Daoy (cell line): ENCODE measurements at places on chromosomes 3 and 15. TPM values are rescaled to one million over a fixed set of nuclear protein-coding genes. Genes with fewer than 3 reads are reported as not detected.

DLL4 gene
- total RNA-seq: not detected in 2 replicates

UACA gene
- total RNA-seq: 16.0 and 19.6 TPM in 2 replicates

GRCh38 chr3:62601238-62602070 is 228.1 kb upstream of the FEZF2 start:
- DNase-seq: peak; percentile 65

NTRK3 gene
- total RNA-seq: 0.39 and 0.80 TPM in 2 replicates

GRCh38 chr15:20340331-20340811 is 201.2 kb downstream of the GOLGA6L6 start:
- peak; percentile 46 for DNase-seq

DNA sequence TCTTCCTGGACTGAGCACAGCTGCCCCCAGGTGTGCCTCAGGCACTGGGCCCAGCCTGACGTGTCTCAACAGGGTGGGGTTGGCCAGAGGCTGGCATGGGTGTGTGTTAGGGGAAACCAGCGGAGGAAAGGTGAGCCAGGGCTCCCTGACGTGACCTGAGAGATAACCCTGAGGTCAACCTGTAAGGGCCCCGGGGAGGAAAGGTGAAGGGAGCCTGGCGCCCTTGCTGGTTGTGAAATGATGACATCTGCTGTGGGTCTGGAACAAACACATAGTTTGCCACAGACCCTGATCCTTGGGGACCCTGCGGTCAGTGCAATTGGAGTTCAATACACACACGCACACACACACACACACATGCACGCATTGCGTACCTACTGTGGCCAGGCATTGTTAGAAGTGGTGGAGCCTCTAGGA is 100.2 kb upstream of the TLE3 start:
- no peak for DNase-seq

DNA sequence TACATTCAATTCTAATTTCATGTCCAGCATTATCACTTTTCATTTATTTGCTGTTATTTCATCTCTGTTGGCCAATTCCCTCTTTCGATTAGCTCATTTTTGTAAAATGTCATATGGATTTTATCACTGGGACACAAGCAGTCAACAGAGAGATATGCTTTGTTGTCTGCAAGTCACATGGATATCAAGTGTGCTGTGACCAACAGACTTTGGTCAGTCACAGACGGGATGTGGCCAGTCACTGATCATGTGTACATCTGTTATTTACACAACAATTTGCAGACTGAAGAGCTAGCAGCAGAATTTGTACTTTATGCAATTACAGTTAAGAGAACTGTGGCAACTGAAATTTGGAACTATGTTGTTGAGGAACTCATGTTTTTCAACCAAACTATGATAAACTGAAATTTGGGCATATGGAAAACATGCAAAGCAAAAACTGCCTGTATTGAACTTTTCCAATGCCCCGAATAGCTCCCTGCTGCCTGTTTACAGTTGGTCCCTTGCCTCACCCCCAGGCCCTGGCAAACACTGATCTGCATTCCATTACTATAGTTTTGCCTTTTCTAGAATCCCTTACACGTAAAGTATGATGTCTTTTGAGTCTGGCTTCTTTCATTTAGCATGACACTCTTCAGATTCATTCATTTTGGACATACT is 104.4 kb downstream of the RPL22L1 start:
- no peak for DNase-seq

- DNase-seq: peak; percentile 32
These were observed 259.8 kb downstream of the MAGI1 start for GRCh38 chr3:65778968-65779367.

DNA sequence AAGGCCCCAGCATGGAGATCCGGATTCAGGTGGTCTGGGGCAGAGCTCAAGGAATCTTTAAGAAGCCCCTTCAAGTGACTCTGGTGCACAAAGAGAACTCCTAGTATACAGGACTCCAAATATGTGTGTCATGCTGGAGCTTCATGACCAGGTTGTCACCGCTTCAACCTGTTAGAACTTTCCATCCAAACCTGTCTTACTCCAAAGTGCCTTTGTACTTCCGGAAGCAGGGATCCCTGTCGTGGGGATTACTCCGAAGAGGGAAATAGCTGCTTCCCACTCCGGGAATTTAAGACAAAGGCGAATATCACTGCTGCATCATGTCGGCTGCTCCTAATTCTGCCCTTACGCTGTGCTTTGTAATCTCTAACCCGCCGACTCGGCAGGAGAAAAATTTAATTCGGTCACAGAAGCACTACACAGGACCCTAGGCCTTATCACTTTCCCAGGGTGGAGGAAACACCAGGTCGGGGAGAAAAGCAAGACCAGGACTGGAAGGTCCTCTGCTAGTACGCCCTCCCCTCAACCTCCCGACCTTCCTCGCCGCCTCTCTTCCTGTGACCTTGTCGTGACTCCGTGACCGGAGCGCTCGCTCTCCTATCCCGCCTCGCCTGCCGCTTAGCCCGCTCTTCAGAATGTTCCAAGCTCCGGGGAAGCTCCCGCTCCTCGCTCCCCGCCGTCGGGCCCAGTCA is 730 bp downstream of the HIGD1A start:
- peak; percentile 30 for DNase-seq

FOXB1 gene
- total RNA-seq: 0.06 TPM in 1 of 2 replicates, not detected in the other

DNA sequence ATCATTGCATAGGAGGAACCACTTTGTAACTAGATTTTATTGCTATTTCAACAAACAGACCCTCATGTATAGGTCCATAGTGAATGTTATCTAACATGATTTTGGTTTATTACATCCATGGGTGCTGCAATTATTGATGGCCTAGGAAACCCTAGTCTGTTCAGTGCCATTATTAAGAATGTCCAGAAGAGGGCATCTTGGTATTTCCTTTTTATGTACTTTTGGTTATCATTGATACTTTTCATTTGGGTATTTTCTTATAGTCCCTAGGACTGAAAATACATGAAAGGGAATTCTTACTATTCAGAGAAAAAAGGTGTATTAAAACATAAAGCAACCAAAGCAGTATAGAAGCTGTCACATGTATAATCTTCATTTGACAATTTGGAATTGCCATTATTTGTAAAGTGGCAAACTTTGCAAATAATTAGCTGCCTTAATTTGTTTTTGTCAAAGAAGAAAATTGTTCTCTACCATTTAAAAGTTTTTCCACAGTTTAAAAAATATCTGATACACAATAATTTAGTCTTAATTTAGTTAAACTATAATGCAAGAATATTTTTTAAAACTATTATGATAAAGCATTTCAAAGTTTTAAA is 48.7 kb downstream of the CNOT10 start:
- no peak for DNase-seq

GHRL gene
- total RNA-seq: not detected in 2 replicates

DNA sequence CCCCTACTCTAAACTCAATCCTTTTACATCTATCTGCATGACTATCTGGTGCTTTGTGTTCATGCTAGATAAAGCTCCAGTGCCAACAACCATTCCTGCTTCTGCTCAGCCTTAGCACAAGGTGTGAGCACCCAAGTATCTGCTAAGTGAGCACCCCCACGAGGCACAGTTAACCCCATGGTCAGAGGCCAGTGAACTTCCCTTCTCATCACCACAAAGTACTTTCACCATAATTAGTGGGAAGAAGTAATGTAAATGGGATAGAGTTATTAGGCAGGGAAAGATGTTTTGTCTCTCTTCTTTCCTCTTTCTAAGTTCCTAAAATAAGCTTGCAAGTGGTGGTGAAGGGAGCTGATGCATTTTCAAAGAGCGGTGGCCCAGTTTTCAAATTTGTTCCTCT is 96.4 kb downstream of the ANO10 start:
- no peak for DNase-seq

DNA sequence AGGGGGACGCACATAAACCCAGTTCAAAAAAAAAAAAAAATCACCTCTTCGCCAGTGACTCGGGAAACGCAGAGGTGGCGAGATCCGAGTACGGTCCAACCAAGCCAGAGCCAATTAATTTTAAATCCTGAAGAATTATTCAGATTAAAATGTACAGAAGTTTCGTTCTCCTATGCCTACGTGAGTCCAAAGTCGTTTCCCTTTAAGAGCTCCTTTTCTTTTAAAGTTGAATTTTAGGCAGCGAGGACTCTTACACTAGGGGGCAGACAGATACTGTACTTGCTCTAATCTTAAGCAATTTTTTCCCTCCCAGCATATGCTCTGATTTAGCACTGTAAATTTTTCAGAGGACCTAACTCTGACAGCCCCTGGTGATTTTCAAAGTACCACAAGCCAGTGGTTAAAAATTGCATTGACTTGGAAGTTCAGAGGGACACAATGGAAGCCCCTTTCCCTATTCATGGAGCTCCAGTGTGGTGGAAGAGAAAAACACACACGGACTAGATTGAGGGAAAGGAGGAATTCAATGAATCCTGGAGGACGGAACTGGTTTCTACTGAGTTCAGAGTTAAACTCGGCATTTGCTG is 3.3 kb upstream of the NR2F2 start:
- DNase-seq: peak; percentile 72

AP3B2 gene
- total RNA-seq: 0.24 and 1.5 TPM in 2 replicates

MAP6D1 gene
- 1.7 and 6.8 TPM in 2 replicates for total RNA-seq

GRCh38 chr15:92116330-92116729 is 262.8 kb downstream of the SLCO3A1 start:
- DNase-seq: no peak

DNA sequence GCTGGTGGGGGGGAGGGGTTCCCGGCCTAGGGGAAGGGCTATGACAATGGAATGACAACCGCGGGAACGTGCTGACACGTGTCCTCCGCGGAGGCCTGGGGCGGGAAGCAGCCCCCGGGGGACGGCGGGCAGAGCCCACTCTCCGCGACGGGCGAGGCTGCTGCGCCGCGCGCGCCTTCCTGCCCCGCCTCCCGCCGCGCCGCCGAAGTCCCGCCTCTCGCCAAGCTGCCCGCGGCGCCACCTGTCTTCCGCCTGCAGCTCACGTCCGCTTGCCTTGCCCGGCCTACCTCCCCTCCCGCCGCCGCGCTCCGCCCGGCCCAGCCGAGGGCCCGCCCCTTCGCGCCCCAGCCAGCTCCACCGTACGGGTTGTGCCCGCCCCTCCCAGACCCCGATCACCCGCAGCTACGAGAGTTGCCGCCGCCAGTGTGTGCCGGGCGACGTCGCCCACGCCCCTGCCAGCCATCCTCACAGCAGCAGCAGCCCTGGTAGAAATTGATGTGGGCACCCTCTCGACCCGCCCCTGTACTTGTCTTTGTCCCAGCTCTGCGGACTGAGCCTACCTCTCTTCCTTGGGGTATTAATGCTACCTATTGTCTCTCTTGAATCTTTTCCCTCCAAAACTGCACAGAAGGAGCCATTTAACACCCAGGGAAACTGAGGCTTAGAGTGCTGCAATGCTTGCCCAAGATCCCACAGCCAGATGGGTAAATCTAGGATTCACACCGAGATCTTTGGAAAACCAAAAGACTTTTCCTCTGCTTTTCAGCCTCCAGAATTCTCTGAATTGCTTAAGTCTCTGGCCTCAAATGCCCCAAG is at the start of gene PARP16:
Gene PARP16 (minus strand): TSS at position 180 of the 816 bp plus-strand sequence. CDS start 457 bp downstream, outside the sequence.
- peak; percentile 94 for DNase-seq

- DNase-seq: no peak
These were observed 10.4 kb downstream of the PEAK1 start for GRCh38 chr15:77409259-77410156.

LMAN1L gene
- not detected in 2 replicates for total RNA-seq

- no peak for DNase-seq
These were observed 67.7 kb downstream of the CERS3 start for GRCh38 chr15:100461049-100461448.

DNA sequence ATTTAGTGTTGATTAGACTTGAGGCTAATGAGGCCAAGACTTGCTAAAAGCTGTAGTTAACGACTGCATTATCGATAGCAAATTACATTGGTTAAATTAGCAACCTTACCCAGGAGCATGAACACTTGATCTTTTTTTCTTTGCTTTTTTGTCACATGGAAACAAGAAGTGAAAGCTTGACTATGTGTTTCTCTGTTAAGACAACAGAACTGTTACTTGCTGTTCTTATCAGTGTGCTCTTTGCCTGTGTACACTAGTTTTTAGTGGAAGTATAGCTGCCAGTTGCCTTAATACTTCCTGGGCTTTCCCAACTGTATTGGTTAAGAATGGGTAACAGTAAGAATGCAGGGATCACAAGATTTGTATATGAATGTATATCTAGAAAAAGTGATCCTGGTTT is 625.5 kb downstream of the NAALADL2 start:
- DNase-seq: no peak

GRCh38 chr3:46668591-46668990 is 24.9 kb downstream of the ALS2CL start:
- DNase-seq: no peak

GRCh38 chr3:9980251-9980650 is 6.4 kb downstream of the EMC3 start:
- DNase-seq: no peak

DNA sequence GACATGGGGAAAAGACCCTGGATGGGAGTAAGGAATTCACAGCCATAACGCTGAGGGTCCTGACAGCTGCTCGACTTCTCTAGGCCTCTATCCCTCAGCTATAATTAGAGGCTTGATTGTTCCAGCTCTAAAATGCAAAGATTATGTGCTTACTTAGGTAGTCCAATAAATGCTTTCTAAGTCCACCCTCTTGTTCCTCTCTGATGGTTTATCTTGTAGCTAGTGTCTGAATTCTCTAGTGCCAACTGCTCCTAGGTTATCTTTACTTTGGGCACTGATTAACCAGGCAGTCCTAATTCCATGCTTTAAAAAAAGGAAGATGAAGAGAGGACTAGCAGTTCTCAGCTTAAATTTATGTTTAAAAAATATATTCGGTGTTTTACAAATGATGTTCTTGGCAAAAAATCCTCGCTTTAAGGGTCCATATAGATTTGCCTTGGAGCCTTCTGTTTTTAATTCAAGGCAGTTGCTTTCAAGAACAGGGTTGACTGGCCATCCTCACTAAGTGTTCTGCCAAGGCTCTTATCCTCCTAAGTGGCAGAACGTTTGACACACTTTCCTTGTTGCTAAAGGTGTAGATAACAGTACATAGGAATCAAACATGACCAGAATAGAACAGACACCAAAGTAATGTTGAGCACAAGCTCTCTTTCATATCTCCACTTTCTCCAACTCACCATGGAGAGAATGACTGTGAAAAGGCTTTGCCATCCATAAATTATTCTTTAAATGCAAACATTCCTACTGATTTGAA is 60.6 kb downstream of the THRB start:
- no peak for DNase-seq

- no peak for DNase-seq
These were observed 154.3 kb upstream of the CCDC54 start for GRCh38 chr3:107222907-107223306.

DNA sequence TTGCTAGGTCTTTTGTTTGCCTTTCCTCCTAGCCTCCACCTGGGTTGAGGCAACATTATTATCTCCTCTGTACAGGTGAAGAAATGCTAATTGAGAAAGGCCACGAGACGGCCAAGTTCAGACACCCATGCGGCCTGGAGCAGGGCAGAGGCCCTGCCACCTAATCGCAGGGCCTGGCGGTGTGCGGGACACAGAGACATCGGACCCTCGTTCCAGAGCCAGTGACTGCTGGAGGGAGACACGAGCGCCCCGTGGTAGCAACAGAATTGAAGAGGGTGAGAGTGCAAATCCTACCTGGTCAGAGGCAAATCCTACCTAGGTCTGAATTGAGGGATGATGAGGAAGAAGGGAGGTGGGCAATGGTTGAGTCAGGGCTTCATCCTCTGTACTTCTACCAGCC is 113.8 kb upstream of the MEF2A start:
- DNase-seq: no peak

- DNase-seq: peak; percentile 19
These were observed 53.1 kb downstream of the PAK2 start for GRCh38 chr3:196792771-196793170.

SLC2A2 gene
- total RNA-seq: not detected in 2 replicates

LRRC15 gene
- 2.0 and 2.9 TPM in 2 replicates for total RNA-seq
